ENCODE measurements at places on chromosomes 1 and 21.

- no peak for DNase-seq
These were observed 6.5 kb downstream of the URB1 start for GRCh38 chr21:32386195-32386870.

DNA sequence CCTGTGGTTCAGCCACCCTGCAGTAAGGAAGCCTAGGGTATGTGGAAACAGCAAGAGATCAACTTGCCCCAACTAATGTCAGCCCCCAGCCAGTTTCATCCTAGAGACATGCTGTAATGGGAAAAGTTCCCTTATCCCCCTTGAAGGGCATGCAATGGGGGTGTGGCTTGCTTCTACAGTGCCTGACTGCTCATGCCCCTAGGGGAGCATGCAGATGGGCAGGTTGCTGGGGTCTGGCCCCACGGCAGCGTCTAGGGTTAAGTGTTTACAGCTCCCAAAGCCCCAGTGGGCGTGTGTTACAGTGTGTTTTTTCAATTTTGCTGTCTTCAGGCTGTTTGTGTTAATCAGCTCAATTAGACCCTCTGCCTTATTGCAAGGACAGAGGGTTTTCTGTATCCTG, 1105.9 kb downstream of the AMY1C start:
- no peak for DNase-seq

GRCh38 chr1:186626356-186626932, 53.8 kb downstream of the PTGS2 start:
- no peak for DNase-seq

DNA sequence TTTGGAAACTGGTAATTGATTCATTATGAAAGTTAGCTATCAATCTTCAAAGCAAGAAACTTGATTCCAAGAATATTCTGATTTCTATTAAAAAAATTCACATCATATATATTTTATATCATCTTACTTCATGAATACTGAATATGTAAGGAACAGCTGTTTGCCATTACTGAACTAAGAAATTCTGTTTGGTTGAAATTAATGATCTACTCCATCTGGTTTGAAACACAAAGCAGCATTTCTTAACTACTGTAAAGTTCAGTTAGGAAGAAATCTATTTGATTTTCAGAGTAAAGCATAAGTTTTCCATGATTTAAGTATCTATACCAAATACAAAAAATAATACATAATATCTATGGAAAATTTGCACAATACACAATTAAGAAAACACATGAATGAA, 66.0 kb upstream of the SCYL3 start:
- no peak for DNase-seq

GRCh38 chr1:17881761-17882160, 126.6 kb downstream of the ACTL8 start:
- DNase-seq = no peak

GRCh38 chr1:172827841-172828240, 168.9 kb downstream of the FASLG start:
- no peak for DNase-seq

- no peak for DNase-seq
These were observed 26.3 kb downstream of the ADAM30 start for GRCh38 chr1:119869995-119870394.

DNA sequence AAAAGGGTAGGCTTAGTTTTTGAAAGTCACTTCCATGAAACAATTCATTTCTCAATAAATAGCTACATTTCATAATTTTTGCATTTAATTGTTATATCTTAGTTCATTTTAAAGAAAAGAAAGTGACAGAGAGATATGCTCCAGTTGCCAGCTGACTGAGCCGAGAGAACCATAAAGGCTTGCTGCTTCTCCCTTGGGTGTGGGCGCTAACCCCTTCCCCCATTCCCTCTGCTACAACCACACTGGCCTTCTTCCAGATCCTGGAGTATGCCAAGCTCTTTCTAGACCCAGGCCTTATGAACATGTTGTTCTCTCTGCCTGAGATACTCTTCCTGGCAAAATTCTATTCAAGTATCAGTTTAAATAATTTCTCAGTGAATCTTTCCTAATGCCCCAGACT, 12.3 kb downstream of the SORT1 start:
- DNase-seq = no peak
